ENCODE measurements at places on chromosomes 13 and 19. TPM values are rescaled to one million over a fixed set of nuclear protein-coding genes. Genes with fewer than 3 reads are reported as not detected.
A peak's percentile ranks its signal among the peaks of the same experiment; 100 is the strongest.

DNA sequence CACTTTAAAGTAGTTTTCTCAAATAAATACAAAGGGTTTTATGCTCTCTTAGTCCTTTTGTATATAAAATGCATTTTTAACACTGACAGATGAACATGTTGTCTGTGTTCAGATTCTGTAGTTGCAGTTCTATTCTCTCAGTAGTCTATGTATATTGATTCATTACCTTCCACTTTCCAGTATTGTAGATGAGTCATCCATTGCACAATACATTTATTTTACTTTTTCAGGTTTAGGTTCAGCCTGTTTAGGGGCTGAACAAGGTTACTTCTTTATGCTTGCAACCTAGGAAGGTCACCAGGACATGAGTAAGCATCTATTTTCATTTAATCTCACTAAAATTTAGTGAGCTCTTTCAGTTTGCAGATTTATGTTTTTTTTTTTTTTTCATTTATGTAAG, 173.6 kb downstream of the NALCN start:
- no peak for DNase-seq

- DNase-seq: no peak
Observed at GRCh38 chr13:80873589-80873988, 532.7 kb upstream of the SPRY2 start.

- DNase-seq: no peak
Observed at GRCh38 chr19:18776288-18776594, 14.9 kb downstream of the COMP start.

- no peak for DNase-seq
Observed at GRCh38 chr13:109426690-109426990, 359.7 kb downstream of the IRS2 start.

DNA sequence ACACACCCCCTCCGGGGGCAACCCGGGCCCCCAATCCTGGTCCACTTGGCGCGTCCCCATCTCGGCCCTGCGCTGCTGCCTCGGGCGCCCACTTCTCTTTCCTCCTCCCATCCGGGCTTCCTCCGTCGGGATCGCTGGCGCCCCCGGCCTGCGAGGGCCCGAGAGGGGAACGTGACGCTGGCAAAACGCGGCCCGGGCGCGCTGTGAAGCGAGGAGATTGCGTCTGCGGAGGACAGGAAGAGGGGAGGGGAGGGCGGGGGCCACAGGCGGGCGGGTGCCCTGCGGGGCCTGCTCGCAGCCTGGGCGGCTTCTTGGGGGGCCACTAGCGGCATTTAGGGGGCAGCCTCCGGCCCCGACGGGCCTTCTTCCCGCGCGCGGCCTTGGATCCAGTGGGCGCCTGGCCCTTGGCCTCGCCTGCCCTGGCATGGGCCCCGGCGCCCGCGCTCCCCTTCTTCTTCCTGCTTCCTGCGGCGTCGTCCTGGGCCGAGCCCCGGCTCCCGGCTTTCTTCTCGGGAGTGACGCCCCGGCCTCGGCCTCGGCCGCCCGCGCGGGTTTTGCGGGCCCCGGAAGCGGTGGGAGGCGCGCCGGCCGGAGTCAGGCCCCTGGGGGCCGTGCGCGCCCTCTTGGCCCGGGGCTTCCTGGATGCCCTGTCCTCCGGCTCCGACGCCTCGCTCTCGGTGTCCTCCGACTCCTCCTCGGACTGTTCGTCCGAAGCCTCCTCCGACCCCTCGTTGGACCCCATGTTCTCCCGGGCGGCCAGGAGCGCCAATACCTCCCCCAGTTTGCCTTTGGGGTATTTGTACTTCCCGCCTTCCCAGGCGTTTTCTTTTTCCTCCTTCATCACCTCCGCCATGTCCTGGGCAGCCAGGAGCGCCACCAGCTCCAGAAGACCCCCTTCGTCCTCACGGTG, 2.2 kb downstream of the PNMA8B start:
- DNase-seq: peak; percentile 48

- DNase-seq: no peak
Observed at GRCh38 chr19:19559931-19560330, 21.9 kb downstream of the CILP2 start.

- DNase-seq: no peak
Observed at GRCh38 chr19:36916991-36917390, 859 bp downstream of the ZNF568 start.

- DNase-seq: no peak
Observed at GRCh38 chr19:34994286-34994642, 5.9 kb upstream of the GRAMD1A start.

- peak; percentile 16 for DNase-seq
Observed at GRCh38 chr13:73228546-73228945, 169.7 kb downstream of the KLF5 start.

DNA sequence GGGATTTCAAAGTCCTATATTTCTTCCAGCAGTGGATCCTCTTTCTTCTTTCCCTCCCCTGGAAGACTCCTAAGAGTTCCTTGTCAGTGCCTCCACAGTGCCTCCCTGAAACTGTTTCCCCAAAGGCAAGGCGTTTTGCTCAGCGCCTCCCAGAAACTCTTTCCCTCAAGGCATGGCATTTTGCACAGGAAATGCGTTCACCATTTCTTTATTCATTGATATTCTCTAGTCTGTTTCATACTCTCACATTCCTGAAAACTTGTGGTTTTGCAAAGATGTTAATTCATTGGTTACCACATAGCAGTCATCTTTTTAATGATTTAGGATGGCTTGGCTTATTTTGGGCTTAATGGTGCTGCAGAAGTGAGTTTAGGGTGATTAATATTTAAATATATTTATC, 177.3 kb upstream of the SLC10A2 start:
- DNase-seq: no peak

DNA sequence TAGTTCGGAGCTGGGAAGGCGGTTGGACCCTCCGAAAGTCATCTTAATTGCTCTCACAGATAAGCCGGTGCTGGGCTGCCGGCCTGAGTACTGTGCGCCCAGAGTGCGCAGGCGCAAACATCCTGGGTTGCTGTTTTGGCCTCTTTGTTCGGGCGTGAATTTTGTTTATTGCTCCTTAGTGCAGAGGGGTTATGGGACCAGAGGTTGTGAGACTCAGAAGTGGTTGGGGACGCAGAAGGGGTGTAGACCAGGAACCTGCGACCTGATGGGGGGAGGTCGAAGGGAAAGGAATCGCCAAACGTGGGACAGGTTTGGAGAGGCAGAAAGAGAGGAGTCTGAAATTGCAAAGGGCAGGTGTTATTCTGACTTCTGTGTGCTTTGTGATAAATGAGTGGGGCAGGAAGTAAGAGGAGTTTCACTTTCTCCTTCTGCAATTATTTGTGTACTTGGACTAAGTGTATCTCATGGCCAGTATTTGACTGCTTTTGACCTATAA, 607 bp upstream of the ZNF566 start:
- peak; percentile 78 for DNase-seq

DNA sequence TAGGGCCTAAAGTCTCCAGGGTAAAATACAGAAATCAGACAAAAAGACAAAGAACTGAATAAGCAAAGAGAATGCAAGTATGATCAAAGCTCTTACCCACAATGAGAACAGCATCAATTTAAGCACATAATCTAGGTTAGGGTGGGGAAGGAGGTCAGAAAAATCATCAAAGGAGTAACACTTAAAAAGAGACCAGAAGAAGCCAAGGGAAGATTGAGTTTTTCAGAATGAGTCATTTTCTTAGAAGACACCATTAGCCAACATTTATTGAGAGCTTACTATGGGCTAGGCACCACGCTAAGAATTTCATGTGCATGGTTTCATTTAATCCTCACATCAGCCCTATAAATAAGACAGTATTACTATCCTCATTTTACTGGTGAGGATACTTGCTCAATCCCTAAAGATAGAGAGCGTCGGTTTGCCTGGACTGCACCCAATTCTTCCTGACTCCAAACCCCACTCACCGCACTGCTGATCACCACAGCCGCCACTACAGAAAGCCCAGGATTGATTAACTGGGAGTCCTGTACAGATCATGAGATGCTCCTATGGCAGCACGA, 1.7 kb upstream of the SHISA2 start:
- DNase-seq: no peak

DNA sequence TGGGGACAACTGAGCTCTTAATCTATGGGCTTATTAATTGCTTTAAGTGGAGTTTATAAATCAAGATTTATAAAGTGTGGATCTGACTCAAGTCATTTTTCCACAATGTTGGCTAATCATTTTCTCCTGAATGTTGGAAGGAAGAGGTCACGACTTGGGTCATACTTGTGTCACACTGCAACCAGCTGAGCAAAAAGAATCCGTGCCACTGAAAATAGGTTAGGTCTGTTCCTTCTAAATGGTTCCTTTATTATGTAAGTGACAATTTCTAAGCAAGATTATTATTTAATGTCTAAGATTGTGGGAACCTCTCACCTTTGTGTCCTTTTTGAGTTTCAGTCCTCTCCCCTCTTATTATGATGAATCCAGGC, 178.6 kb downstream of the SHISA2 start:
- no peak for DNase-seq

- DNase-seq: no peak
Observed at GRCh38 chr13:113648216-113648610, 9.8 kb downstream of the ATP4B start.

DNA sequence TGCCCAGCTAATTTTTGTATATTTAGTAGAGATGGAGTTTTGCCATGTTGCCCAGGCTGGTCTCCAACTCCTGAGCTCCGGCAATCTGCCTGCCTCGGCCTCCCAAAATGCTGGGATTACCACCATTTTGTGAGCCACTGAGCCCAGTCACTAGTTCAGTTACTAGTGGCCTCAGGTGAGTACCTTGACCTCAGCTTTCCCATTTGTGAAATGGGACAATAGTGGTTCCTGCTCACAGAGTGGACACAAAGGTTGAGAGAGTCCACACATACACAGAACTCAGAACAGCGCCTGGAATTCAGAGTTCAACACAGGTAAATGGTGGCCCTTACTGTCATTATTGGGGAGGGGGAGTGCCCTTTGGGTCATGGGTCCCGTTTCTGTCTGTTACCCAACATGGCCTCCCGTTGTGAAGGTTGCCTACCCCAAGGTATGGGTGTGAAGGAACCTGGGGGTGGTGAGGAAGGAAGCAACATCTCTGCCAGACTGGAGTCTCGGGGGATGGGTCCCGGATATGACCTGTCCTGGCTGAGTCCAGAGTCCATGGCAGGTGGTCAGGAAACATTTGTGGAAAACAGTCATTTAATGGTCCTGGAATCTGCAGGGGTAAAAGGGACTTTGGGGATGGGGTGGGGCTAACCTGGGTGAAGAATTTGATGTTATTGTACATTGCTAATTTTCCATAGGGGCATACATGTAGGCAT, 11.7 kb upstream of the IRGC start:
- DNase-seq: no peak

- no peak for DNase-seq
Observed at GRCh38 chr13:79621449-79621848, 140.5 kb downstream of the NDFIP2 start.

- no peak for DNase-seq
Observed at GRCh38 chr13:76600081-76600480, 286.1 kb downstream of the KCTD12 start.

GRCh38 chr19:57282011-57282643, 1.8 kb downstream of the ZNF460 start:
- peak; percentile 56 for DNase-seq

DNA sequence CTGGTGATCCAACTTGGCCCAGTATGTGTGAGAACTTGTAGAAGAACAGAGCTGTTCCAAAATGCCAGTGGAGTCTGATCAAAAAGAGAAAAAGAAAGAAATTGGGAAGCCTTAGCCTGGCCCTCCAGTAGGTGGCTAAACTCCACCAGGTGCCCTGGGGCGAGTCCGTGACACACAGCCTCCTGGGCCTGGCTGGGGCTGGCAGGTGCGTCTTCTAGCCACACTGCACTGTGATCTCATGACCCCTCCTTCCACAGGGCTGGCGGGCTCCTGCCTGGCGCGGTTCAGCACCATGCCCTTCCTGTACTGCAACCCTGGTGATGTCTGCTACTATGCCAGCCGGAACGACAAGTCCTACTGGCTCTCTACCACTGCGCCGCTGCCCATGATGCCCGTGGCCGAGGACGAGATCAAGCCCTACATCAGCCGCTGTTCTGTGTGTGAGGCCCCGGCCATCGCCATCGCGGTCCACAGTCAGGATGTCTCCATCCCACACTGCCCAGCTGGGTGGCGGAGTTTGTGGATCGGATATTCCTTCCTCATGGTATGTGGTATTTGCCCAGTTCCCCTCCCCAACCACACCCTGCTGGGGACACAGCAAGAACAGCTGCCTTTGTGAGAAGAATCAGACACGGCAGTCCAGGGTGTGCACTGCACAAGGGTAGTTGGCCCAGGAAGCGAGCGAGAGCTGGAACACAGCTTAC, 53.7 kb downstream of the RAB20 start:
- DNase-seq: no peak

DNA sequence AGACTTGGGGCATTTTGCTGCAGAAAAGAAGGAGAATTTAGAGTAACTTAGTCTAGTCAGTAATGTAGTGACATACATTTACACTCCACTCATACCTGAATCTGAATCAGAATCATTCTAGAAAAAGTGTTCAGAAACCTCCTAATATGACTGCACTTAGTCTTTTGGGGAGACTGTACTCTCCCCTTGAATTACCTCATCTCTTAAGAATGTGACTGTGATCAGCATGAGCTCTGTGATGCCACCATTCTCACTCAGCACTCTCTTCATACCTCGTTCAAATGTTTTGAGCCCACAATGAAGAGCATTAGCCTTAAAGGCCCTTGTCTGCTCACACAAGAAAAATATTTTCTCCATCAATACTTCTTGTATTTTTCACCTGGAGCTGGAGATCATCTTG, 229.4 kb downstream of the FGF14 start:
- no peak for DNase-seq

GRCh38 chr13:52808842-52809219, 39.6 kb downstream of the PCDH8 start:
- no peak for DNase-seq

- DNase-seq: peak; percentile 93
Observed at GRCh38 chr19:11339254-11340098, at the start of gene RAB3D. RAB3D (minus strand) TSS chr19:11339657; CDS start chr19:11337399, 2,258 bp downstream.

- no peak for DNase-seq
Observed at GRCh38 chr13:32545083-32545482, 6.5 kb upstream of the N4BP2L2 start.

DNA sequence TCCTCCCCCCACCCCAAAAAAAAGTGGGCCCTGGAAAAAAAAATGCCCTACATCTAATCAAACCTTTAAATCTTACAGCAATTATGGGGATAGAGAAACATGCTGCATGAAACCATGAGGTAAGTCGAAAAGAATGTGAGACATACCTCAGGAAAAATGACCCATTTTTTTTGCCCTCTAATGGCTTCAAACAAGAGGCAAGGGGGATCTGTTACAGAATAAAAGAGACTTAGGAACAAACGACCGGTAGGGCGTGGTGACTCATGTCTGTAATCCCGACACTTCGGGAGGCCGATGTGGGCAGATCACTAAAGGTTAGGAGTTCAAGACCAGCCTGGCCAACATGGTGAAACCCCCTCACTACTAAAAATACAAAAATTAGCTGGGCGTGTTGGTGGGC, 8.4 kb downstream of the RGL3 start:
- no peak for DNase-seq

GRCh38 chr13:50215399-50215798, 200.2 kb downstream of the KCNRG start:
- DNase-seq: no peak

MAP2K7 gene
- total RNA-seq: 30.1 TPM

FBN3 gene
- not detected for total RNA-seq

SIGLEC12 gene
- total RNA-seq: 0.24 TPM

LRRC25 gene
- total RNA-seq: not detected

CAPN12 gene
- 9.0 TPM for total RNA-seq

PLVAP gene
- total RNA-seq: not detected

NALCN gene
- total RNA-seq: not detected

NUDT19 gene
- total RNA-seq: 15.0 TPM

EMC10 gene
- 37.5 TPM for total RNA-seq

SYDE1 gene
- total RNA-seq: 0.53 TPM

SHISA2 gene
- not detected for total RNA-seq

PALM3 gene
- not detected for total RNA-seq
